ENCODE measurements at places on chromosomes 3 and 15.

GRCh38 chr3:181564222-181564621 lies 147.5 kb upstream of the SOX2 start:
- DNase-seq = no peak

GRCh38 chr3:30504939-30505338 lies 101.5 kb upstream of the TGFBR2 start:
- DNase-seq = no peak

- DNase-seq = no peak
These were observed 117.5 kb downstream of the PGPEP1L start for GRCh38 chr15:98889930-98890695.

DNA sequence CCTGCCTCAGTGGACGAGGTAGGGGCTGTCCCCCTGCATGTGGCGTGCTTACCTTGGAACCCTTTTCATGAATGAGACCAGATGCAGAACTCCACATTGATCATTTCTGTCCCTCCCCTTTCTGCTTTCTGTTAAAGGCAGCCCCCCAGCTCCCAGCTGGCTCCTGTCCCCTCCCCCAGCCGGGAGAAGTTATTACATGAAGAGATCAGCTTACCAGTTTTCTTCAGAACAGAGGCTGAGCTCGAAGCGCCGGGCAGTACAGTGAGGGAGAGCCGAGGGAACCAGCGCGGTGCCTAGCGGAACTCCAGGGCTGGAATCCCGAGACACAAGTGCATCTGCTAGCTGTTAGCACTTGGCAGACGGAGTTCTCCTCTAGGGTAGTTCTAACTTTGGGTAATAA lies 263.3 kb upstream of the NR2E3 start:
- DNase-seq = no peak

DNA sequence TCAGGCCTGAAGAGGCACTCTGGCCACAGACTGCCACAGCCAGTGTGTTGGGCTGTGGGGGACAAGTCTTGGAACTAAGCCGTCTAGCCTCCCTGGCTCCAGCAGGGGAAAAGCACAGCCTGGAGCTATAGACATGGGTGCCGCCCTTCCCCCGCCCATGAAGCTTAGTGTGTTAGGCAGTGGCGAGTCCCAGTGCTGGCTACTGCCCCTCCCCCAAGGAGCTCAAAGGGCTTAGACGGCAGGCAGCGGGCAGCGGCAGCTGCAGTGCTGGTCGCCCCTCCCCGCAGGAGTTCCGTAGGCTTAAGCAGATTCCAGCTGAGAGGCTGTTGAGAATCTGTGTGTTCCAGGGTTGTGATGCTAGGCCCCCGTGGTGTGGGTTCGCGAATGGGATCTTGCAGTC lies 135.8 kb upstream of the RORA start:
- DNase-seq = no peak

DNA sequence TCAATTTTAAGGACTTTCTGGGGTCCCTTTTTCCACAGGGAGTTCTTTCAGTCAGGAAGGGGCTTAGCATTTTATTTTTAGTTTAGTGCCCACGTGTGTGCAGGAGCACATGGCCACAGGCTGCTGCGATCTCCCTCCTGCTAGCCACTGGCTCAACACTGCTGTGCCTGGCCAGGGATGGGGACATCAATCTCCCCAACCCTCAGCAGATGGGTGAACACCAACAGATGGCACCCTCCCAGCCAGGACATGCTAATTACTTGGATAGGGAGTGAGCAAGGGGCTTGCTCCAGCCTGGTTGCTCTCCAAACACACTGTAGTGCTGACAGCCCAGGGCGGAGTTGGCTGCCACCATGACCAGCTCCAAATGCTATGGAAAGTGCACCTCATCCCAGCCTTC lies 7.4 kb upstream of the RIOX2 start:
- DNase-seq = no peak

DNA sequence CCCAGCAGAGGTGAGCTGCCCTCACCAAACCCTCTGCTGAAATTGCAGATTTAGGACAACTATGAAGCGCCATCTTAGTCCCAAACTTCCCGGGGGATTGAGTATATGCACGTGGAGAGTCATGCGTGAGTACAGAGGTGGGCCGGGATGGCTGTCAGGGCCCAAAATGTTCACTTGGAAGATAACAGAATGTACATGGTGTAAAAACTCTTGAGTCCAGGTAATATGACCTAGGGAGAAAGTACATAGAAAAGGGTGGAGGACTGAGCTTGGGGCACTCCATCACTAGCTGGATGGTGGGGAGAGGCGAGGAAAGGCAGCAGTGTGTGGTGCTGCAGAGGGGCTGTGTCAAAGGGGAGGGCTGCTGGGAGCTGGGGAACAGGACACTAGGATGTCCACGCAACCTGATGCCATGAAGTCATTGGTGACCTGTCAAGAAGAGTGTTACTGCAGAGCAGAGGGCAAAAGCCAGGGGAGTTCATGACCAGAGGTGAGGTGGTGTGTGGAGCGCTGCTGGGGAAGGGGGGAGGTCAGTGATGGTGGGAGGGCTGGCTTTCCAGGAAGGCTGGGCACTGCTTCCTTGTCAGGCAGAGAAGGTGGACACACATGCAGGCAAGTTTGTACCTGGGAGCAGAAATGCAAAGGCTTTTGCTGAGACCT lies 236.2 kb upstream of the LYSMD4 start:
- no peak for DNase-seq

- no peak for DNase-seq
These were observed 513 bp downstream of the CLASP2 start for GRCh38 chr3:33717616-33717865.

- DNase-seq = no peak
These were observed 4.4 kb downstream of the TMEM45A start for GRCh38 chr3:100496711-100497261.

DNA sequence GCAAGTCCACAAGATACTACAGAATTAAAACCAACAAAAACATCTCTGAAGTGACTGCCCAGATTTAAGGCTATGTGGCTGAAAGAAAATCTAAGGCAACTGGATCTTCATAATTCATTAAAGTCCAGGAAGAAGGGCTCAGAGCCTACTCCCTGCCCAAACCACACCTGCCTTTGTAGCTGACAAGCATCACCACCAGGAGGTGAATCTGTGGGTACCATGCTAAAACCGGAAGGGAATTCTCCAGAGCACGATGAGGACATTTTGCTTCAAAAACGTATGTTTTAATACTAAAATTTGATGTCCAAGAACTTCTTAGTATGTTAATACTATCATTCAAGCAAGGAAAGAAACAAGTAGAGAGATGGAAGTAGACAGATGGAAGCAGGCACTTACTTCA lies 495.9 kb upstream of the NECTIN3 start:
- DNase-seq = no peak

DNA sequence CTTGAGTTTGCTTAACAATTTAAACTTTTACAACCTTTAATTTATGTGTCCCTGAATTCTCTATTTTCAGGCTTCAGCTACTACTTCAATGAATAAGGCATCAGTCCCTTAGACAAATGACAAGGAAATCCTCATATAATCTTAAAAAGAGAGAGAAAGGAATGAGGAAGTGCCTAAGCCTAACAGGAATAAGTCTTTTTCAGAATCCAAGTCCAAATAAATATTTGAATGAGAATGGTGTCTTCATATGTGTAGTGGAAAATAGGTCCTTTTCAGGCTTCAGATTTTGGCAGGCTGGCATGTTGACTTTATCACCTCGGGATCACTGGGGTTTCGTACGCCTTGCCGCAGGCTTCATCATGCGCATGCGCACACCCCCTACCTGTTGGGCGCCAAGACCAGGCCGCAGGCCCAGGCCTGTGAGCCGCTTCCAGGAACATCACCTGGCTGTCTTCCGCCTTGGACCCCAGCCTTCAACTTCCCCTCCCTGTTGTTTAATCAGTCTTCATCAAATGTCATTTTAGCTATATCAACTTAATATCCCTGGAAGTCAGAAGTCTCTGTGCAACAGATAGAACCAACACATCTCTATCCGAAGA lies 334.5 kb downstream of the SOX2 start:
- no peak for DNase-seq

DNA sequence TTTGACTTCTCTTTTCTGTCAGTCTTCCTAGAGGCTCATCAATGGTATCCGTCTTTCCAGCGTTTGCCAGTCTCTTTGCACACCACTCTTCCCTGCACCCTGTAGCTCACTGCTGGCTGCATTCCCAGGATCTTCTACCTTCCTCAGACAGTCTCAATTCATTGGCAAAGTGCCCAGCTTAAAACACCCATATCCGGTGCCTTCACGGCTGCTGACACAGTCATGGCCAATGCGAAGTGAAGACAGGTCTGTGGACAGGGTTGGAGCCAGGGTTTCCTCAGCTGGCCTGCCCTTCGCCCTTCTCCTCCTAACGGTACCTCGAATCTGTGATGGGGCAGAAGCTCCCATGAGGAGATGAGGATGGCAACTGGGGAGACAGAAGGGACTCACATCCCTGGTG lies 36.1 kb downstream of the PTH1R start:
- no peak for DNase-seq

- DNase-seq = no peak
These were observed 331.7 kb downstream of the FEZF2 start for GRCh38 chr3:62041681-62042080.

DNA sequence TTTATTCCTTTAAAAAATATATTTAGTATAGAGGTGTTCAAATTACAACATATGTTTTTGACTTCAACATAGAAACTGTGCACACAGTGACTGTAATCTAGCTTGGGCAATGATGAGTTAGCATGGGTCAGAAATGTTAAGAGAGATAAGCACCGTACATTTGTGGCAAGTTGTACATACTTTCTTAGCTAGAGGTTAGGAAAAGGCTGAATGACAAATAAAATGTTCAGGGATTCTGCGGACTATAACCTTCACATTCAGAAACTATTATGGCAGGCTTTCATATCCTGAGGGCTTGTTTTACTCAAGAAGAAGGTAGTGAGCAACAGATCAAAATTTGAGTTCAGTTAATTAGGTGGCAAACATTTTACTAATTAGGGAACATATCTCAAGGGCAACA lies 379.7 kb upstream of the EPHA6 start:
- no peak for DNase-seq

DNA sequence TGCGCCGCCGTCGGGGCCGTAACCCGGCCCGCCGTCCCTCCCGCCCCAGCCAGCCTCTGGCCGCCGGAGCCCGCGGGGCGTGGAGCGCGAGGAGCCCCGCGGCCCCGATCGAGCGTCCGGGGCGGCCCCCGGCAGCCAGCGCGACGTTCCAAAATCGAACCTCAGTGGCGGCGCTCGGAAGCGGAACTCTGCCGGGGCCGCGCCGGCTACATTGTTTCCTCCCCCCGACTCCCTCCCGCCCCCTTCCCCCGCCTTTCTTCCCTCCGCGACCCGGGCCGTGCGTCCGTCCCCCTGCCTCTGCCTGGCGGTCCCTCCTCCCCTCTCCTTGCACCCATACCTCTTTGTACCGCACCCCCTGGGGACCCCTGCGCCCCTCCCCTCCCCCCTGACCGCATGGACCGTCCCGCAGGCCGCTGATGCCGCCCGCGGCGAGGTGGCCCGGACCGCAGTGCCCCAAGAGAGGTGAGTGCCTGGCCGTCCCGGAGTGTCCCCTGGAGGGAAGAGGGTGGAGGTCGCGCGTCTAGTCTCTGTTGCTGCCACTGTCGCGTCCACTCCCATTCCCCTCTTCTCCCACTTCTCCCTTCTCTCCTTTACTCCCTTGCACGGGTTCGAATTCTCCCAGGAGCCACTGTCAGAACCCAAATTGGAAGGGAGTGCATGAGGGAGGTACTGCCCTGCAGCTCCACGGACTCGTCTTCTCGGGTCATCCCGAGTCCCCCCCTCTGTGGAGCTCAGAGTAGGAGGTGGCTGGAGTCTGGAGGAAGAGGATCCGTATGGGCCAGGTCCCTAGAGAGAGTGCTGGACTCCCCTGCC lies 585 bp downstream of the CSK start:
- peak; percentile 48 for DNase-seq

GRCh38 chr3:133211449-133211848 lies 173.3 kb downstream of the TMEM108 start:
- DNase-seq = no peak

GRCh38 chr3:123126031-123126430 lies 59.2 kb downstream of the PDIA5 start:
- DNase-seq = no peak

- no peak for DNase-seq
These were observed 65.2 kb downstream of the FNDC3B start for GRCh38 chr3:172104471-172105072.

GRCh38 chr3:28877912-28878311 lies 403.0 kb upstream of the RBMS3 start:
- no peak for DNase-seq

- no peak for DNase-seq
These were observed 67.7 kb upstream of the CSPG5 start for GRCh38 chr3:47646362-47646761.

- no peak for DNase-seq
These were observed 12.5 kb downstream of the CHDH start for GRCh38 chr3:53833700-53834099.

GRCh38 chr3:54536450-54536849 lies 391.4 kb downstream of the LRTM1 start:
- no peak for DNase-seq

DNA sequence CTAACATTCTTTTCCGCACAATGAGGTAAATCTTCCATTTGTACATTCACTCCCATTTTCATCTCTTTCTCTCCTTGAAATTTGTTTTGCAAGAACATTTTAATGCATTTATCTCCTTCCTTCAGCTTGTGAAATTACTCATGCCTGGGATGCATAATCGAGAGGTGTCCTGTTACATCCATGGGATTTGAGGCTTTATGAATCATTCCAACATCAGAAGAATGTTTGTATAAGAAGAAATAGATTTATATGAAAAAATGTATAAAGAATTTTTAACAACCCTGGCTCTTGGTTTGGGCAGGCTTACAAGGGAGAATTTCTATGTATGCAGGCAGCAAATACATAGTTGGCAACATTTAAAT lies 93.2 kb upstream of the MBNL1 start:
- no peak for DNase-seq

- no peak for DNase-seq
These were observed 27.0 kb upstream of the DYNC1LI1 start for GRCh38 chr3:32597656-32598055.

- DNase-seq = no peak
These were observed 91.2 kb downstream of the EDEM1 start for GRCh38 chr3:5278666-5279065.

DNA sequence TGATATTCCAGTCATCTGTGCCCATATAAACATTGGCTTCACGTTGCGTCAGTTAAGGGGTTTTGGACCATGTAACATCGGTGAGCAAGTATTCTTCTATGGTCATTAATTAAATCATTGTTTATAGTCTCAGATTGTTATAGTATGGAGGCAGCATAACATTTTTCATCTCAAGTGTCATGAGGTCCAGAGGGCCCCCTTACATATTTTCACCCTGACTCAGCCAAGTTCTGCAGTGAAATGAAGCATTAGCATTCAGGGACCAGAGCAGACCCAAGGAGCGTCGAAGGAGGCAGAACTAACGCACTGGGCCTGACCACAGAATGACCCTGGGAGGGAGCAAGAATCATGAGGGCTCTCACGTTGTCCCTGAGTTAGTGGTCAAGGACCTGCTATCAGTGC lies 171.5 kb downstream of the LRTM1 start:
- no peak for DNase-seq

DNA sequence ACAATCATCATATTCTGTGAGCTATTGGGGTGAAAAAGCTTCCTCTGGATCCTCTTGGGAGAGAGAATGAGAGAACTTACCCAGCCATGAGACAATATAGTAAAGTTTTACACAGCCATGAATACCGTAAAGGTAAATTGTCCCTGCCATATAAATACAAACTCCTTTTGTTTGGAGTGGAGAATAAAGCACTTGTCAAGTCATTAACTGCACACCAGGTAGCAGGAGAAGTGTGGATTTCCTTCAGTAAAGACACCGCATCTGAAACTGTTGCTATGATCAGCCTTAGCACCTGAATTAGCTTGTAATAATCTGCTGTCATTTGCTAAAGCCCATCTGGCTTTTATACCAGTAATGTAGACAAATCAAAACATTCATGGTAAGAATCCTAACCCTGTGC lies 336.6 kb upstream of the SLCO3A1 start:
- DNase-seq = no peak

- DNase-seq = no peak
These were observed 58.0 kb upstream of the SLC25A26 start for GRCh38 chr3:66162766-66163165.

All from effector memory CD4-positive, alpha-beta T cell (primary cell).